GM13977 (cell line): ENCODE measurements at places on chromosomes 7 and 10.
A peak's percentile ranks its signal among the peaks of the same experiment; 100 is the strongest.

- DNase-seq, result no peak
Observed at GRCh38 chr10:10911471-10911921, 106.2 kb upstream of the CELF2 start.

DNA sequence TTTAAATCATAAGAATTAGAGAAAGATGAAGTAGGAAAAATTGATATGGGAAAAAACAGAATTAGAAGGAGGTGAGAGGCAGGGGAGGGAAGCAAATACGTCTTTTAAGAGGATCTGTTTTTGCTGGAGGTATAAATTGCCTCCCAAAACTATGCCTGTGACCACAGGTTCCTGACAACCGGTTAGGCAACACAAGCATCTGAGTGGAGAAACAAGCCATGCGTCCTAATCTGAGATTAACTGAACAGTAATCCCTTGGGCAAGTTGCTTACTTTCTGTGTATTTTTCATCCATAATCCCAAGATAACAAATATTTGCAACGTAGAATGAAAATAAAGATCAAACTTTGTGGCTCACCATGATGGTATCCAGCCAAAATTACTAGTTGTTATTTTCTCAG lies 149.2 kb downstream of the C1GALT1 start:
- DNase-seq, result no peak

DNA sequence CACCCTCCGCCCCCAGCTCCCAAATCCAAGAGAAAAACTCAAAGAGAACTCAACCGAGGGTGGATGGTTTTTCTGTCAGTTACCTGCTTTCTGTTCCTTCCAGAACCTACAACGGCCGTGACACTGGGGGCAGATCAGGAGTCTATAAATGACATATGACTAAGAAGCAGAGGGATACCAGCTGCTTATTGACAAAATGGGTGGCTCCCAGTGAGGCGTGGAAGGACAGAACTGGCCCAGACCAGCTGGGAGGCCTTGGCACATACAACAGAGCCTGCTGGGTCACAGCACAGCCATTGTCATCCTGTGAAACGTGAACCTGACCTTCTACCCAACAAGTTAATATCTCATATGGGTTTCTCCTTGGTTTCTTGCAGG lies 84.3 kb upstream of the ADRB1 start:
- peak; percentile 48 for DNase-seq

GRCh38 chr7:88546808-88547207 lies 212.7 kb upstream of the ZNF804B start:
- DNase-seq, result peak; percentile 24

GRCh38 chr7:2120251-2120660 lies 112.5 kb downstream of the MAD1L1 start:
- DNase-seq, result no peak

DNA sequence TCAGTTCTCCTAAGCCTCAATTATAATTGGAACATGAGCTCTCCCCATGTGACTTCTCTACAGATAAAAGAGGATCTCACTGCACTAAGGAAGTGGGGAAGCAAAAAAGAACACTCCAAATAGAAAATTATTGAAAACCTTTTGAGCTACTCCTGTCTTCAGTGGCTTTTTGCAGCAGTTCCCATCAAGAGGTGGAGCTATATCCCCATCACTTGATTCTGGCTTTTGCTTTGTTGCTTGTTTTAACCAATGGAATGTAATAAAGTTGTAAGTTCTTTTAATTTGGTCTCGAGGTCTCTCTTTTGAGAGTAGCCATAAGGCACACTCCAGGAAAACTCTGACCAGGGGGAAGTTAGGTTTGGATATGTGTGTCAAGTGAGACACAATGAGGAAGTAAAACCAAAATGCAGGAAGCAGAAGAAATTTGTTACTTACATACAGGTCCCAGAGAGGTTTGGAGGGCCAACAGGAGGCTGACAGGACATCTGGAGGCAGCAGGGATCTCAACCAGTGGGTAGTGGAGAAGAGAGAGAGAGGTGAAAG lies 569.4 kb downstream of the HTR7 start:
- no peak for DNase-seq

GRCh38 chr7:104723001-104723400 lies 291.0 kb upstream of the KMT2E start:
- DNase-seq, result no peak

GRCh38 chr7:66236713-66237303 lies 31.7 kb downstream of the TPST1 start:
- DNase-seq, result no peak

- DNase-seq, result no peak
Observed at GRCh38 chr10:79176052-79176501, 107.3 kb downstream of the ZMIZ1 start.

- no peak for DNase-seq
Observed at GRCh38 chr7:83494683-83495082, 154.3 kb downstream of the SEMA3E start.

DNA sequence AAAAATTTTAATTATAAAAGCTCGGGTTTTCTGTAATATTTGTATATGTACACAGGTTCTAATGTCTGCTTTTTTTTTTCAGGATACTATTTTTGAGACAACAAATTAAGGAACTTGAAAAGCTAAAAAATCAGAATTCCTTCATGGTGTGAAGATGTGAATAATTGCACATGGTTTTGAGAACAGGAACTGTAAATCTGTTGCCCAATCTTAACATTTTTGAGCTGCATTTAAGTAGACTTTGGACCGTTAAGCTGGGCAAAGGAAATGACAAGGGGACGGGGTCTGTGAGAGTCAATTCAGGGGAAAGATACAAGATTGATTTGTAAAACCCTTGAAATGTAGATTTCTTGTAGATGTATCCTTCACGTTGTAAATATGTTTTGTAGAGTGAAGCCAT lies 57.9 kb upstream of the BAMBI start:
- DNase-seq, result no peak

DNA sequence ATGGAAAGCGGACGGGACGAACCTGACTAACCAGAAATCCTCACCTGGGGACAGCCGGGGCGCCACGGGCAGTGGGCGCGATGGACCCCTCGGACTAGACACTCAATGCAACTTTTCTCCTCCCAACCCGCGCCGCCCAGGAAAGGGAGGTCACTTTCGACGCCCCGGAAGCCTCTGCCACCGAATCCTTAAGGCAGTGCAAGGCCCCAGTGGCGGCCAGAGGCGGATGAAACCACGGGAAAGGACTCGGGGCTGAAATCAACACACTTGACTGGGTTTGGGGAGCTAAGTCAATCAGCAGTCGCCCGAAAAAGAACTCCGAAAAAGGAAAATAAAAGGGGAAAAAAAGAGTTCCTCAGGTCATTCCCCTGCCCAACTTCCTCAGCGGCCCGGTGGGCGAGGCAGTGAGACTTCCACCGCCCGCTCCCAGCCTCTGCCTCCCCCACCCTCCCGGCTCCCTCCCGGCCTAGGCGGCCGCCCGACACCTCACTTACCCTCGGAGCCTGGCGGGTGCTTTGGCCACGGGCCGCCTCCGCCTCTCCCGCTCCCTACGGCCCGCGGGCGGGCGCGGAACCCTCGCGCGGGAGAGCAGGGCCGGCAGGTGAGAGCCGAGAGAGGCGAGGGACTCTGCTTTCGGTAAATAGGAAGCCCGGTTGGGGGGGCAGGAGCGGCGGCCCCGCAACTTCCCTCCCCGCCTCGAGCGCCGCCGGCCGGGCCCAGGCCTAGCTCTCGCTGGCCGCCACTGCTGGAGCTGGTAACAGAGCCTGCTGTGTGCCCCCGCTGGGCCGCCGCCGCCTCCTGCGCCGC lies 518 bp downstream of the WAPL start:
- DNase-seq, result peak; percentile 67

DNA sequence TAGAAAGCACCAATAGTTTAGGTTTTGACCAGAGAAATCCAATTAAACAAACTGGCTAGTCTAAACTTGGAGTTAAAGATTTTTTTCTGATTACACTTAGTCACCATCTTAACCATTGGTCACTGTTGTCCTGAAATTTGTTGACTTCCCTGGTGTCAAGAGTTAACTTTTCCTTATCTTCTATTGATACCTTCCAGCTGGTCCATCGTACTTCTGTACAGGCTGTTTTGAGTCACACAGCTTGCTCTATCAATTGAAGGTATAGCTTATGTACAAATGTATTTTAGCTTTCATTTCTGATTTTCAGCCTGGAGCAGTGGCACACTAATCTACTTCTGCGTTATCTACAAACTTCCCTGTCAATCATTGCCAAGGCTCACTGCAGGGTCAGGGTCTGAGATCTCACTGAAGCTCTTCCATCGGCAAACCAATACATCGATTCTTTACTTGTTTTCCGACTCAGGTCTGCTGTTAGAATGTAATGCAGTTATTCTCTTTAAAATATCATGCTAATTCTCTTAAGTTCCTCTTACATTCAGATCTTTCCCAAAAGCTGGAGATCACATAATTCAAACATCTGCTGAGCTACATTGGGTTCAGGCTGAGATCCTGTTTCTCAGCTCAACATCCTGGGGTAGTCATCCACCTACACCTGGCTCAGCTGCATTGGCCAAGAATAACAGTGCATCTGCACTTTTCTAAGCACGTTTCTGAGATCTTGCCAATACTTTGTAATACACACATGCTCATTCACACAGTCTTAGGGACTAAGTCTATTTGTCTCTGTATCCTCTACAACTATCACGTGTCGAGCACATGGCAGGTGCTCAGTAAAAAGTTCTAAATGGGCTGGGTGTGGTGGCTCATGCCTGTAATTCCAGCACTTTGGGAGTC lies 11.3 kb downstream of the MRPS33 start:
- no peak for DNase-seq

DNA sequence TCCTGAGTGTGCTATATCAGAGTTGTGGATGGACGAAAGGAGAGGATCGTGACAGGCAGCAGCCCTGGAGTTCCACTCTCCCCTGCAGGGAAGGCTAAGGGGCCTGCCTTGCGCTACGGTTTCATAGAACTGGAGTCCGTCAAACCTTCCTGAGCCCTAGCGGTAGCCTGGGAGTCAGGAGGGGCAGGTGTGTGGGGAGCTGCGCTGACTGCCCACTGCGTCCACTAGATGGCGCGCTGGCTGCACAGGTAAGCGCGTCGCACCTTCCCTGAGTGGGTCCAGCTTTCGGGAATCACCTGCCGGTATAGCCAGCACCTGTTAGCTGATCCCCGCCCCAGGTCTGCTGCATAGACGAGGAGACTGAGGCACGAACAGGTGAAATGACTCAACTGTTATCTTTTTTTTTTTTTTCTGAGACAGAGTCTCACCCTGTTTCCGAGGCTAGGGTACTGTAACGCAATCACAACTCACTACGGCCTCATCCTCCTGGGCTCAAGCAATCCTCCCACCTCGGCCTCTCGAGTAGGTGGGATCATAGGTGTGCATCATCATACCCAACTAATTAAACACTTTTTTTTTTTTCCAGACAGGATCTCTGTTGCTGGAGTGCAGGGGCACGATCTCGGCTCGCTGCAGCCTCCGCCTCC lies 20.2 kb upstream of the BAIAP2L1 start:
- peak; percentile 79 for DNase-seq

GRCh38 chr7:85102813-85103350 lies 84.0 kb downstream of the SEMA3D start:
- no peak for DNase-seq

- no peak for DNase-seq
Observed at GRCh38 chr10:14858338-14858960, 20.2 kb upstream of the SUV39H2 start.

GRCh38 chr7:133672866-133673265 lies 420.0 kb downstream of the EXOC4 start:
- no peak for DNase-seq

GRCh38 chr10:121694966-121695643 lies 96.9 kb upstream of the FGFR2 start:
- no peak for DNase-seq

GRCh38 chr7:132655131-132655727 lies 79.0 kb upstream of the PLXNA4 start:
- no peak for DNase-seq

DNA sequence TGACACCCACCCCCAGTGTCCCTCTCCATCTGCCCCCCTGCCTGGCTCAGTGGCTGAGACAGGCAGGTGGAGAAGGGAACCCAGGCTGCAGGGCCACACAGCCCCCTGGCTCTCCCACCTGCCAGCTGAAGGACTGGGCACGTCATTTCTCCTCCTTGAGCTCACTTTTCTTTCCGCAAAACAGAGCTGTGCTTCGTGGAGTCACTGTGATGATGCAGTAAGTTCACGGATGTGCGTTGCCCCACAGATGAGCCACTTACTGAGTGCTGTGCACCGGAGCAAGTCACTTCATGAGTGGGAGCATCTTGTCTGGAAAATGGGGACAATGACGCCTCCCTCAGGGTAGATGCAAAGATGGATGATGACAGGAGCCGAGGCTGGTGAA lies 2.7 kb downstream of the OPN4 start:
- no peak for DNase-seq

- DNase-seq, result no peak
Observed at GRCh38 chr7:68439897-68440296, 1158.4 kb upstream of the AUTS2 start.

DNA sequence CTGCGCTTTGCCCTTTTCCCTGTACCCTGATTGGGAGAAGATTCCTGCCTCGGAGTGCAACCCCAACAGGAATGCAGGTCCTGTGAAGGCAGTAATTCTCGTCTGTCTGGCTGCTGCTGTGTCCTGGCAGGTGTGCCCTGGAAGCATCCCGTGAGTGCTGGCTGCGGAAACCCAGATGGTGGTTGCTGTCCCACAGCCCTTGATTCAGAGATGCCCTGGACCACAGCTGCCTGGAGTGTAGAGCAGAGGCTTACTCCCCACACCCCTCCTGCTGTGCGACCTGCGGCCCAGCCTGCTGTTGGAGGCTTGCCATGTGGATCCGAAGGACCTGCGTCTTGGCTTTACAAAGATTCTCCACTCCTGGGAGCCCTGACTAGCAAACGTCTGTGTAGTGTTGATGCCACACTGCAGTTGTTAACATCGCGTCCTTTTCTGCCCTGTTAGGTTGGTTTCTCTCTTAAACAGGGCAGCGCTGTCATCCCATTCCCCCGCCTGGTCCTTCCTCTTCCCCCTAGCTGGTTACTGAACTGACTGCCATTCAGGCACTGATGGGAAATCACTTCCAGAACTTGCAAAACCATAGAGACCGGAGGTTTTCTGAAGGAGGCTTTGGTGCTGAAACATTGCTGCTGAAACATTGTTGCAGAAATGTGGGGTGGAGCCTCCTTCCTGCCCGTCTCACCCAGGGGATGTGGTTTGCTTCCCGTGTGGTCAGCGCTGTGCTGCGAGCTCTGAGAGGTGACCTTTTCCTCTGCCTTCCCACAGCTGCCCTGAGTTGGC lies 53.3 kb downstream of the DNAJB6 start:
- DNase-seq, result no peak

DNA sequence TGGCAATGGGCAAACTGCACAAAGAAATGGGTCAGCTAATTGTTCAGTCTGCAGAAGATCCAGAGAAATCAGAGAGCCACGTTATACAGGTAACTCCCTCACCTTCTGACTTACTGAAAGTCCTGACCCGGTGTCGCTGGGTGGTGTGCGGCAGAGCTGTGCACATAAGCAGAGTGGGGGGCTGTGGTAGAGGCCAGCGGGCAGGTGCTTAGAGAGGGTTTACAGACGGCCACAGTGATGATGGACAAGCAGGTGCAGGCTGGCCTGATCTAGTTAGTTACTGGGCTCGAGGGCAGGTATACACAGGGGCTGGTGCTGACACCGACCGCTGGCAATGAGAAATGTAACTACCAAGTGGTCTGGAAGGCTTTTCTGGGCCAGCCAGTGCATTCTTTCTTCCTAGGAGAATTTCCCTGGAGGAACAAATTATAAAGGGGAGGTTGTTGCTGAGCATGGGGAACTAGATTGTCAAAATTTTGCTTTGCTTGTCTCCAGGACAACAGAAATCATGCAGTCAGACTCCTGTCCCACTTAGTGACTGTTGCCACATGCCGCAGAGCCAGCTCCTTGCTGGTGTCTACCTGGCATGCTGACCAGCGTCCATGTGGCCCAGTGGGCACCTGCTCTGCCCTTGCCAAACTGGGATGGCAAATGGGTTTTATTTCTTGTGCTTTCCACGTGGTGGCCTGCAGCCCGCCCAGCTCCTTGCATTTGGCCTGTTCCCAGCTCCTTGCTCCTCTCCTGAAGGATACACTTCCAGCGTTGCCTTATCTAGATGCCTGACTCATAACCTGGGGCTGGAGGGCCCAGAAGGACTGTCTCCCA lies 28.8 kb downstream of the DENND10 start:
- DNase-seq, result no peak
